Adipocyte (in vitro differentiated cells): ENCODE measurements at places on chromosomes 5 and 9.

DNA sequence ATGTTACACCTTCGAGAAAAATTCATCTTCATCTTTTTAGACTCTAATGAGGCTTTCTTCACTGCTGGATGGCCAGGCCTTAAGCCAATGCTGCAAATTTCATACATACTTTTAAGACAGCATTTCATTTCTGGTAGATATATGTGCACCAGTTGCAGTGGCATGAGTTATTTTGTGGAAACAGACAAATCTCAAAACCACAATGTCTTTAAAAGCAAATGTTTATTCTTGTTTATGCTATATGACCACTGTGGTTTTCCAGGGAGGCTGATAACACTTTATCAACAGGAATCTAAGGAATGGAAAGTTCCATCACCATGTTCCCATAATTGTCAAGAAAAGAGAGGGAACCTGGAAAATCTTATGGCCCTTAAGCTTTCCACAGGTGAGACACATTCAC is 27.7 kb downstream of the CDH9 start:
- DNase-seq = no peak

DNA sequence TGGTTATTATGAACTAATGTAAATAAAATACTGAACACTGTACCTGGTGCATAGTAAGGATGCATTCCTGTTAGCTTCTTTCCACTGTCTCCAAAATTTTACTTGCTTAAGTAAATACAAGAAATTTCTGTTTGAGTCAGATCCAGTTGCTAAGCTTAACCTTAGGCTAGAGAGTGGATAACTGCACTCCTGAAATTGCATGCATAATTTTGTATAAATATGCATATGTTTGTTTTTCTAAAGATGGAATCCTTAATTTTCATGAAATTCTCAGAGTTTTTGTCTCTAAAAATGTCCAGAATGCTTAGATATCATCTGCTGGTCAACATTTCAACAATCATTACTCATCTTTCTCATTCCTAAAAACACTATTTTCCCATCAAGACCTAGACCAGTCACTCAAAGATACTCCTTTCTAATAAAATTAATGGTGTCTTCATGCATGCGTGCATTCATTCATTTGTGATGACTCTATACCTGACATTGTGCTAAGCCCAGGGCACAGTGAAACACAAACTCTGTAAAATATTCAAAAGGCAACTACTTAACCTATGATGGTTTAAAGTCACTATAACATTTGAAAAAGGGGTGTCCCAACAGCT is 284.8 kb downstream of the SEC61B start:
- peak; percentile 64 for DNase-seq

GRCh38 chr9:14608540-14608939 is 84.7 kb downstream of the ZDHHC21 start:
- no peak for DNase-seq

DNA sequence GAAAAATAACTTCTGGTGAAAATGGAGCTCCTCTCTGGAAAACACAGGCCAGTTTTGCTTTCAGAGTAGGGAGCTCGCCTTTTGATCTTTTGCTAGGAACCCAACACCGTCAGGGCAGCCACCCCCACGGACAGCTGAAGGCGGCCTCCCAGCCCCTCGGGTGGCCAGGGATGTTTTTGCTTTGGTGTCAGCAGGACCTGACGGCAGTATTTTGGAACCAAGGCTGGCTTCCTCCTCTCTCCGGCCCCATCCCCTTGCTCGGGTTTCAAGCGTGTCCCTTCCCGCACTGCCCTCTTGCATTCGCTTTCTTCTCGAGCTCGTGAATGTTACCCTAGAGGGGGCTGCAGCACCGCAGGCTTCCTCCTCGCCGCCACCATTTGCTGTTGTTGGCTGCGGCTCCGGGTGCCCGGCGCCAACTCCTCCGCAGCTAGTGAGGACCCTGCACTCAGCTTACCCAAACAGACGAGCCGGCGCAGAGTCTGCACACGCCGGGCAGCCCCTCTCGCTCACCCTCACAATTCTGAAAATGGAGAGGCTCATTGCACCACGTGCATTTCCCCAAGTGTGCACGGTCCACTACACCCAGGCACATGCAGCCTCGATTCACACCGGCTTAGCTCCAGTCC is 35.5 kb upstream of the ADAMTSL1 start:
- peak; percentile 80 for DNase-seq

DNA sequence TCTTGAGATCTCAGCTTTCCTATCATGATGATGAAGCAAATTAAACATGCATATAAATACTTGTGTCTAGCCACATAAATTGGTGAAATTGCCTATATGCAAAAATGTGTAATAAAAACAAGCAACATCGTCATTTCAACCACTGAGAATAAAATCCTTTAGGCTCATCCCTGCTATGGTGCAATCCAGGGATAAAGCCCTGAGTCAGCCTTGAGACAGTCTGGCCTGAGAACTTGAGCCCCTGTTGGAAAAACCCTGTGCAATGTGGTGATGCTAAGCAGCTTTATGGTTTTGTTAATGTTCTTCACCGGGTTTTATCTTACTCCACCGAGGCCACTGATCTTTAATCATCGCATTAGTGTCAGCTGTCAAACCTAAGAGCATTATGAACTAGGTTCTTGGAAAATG is 170.5 kb downstream of the DCP2 start:
- peak; percentile 93 for DNase-seq

- DNase-seq = no peak
Observed at GRCh38 chr5:95734906-95735305, 3.8 kb downstream of the RHOBTB3 start.

DNA sequence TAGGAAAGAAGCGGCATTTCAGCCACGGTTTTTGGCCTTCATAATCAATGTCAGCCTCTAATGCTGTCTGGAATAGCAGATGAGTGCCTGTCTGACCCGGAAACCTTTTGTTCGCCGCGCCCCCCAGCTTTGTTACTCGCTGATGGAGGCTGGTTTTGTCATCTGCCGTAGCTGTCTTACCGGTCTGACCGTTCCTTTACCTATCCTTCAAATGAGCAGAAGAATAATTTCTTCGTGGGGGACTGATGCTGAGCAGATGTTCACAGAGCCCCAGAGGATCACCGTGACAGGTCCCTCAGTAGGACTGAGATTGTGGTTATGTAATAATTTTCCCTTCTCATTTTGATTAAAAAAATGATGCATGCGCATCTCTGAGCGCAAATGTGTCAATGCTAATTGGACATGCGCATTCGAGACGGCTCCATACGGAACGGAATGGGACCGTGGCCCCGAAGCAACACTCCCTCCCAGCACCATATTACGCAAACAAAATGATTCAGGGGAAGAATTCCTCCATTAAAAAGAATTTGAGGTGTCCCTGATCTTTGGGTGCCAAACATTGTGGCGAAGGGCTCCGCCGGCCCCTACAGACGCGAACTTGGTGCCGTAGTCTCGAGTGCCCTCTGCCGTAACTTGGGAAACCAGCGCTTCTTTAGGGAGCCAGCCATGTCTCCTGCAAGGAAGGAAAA is 27.6 kb downstream of the TLX3 start:
- peak; percentile 88 for DNase-seq

GRCh38 chr5:120848883-120849282 is 384.8 kb downstream of the PRR16 start:
- peak; percentile 61 for DNase-seq

- DNase-seq = peak; percentile 30
Observed at GRCh38 chr9:122134822-122135528, 24.6 kb downstream of the NDUFA8 start.

GRCh38 chr9:99430301-99430700 is 208.2 kb downstream of the SEC61B start:
- DNase-seq = no peak

DNA sequence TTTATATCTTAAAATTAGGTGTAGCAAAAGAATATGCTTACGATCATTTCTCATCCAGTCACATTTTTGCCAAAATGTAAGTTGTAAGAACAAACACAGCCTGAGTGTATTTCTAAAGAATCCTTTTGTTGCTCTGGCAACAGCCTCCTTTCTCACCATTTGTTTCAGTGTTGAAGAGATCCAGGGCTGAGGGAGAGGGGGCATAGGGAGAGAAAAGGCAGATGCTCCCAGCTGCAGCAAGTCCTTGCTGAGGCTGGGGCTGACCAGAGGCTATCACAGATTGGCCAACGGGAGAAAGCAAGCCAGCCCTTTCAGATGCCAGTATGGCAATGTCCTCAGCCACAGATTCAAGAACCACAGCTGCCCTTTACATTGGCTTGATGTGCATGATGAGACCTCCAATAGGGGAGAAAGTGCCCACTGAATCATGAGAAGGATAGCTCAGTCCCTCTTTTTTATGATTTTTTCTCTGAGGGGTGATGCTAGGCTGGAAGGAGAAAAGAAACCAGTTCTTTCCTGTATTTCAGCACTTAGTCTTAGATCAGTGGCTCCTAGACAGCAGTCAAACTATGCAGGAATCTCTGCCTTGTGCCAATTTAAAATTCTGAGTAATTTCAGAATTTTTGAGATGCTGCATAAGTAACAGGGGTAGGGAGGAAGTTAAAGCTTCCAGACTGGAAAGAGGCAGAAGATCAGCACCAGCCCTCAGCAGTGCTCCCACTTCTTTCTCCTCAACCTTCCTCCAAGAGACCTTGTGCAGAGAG is 142.1 kb downstream of the LHFPL2 start:
- peak; percentile 58 for DNase-seq

DNA sequence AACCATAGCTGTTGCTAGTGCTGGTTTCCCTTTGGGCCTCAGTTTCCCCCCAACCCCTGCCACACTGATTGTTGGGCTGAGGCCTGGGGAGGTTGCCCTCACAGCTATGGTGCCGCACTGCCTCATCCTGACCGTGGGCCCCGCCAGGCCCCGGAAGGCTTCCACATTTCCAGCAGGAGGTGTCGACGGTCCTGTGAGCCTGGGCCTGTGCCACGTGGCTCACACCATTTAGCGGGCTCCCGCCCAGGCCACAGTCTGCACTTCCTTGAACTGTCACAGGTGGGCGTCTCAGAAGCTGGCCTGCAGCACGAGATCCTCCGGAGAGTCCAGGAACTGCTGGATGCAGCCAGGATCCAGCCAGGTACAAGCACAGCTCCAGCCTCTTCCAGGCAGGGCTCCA is 45.7 kb downstream of the LRSAM1 start:
- DNase-seq = no peak

DNA sequence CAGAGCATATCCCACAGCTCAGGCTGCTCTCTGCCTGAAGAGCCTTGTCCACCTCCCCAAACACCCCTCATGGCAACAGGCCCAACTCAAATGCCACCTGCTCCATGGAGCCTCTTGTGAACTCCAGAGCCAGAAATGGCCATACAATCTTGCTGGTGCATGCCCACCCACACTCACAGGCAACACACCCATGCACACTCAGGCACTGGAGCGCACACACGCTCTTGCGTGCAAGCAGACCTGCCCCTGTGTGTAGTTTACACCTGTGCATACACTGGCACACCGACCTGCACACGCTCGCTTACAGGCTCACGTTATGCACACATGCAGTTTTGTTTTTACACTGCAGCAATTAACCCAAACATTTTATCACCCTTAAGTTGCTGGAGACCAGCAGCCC is 40.0 kb downstream of the HRH2 start:
- no peak for DNase-seq

DNA sequence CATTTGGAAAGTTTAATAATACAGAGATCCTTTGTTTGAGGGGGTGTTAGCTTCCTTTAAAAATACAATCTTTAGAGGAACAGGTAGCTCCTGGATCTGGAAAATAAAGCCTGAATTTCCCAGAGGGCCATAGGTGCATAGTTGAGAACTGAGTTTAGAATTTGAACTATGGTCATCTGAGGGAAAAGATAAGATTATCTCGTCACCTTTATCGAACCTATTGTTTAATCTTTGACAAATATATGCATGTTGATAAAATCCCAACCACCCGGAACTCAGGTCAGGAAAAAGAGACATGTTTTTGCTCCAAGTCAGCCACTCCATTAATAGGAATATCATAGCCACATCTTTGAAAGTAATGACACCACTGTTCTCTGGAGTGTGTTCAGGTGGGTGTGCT is 91.7 kb upstream of the FAM169A start:
- no peak for DNase-seq

DNA sequence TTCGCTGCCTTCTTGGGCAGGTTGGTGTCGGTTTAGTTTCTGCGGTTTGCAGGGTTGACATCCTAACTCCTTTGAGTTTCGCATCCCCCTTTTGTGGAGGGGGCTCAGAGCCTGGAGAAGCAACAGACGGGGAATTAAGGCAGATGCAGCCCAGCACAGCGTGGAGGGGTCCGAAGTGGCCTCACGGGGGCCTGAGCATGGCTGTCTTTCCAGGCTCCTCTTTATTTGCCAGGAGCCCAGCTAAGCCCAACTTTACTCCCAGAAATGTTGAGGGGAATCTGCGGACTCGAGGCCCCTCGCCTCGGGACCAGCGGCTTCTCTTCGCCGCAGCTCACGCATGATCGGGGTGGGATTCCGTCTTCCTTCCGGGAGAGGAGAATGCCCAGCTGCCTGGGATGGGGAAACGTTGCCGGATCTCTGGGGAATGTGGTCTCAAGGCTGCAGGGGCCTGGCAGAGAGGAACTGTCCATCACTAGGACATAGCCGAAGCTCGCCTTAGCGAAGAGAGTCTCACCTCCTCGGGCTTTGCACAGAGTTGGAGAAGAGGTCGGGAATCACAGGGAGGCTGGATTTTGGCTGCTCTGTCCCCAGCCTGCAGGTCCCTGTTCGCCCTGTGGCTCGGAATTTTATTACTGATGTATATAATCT is 1.3 kb downstream of the RAI14 start:
- DNase-seq = peak; percentile 75
